Fibroblast of skin of scalp (primary cell): ENCODE measurements at places on chromosomes 4 and X.

DNA sequence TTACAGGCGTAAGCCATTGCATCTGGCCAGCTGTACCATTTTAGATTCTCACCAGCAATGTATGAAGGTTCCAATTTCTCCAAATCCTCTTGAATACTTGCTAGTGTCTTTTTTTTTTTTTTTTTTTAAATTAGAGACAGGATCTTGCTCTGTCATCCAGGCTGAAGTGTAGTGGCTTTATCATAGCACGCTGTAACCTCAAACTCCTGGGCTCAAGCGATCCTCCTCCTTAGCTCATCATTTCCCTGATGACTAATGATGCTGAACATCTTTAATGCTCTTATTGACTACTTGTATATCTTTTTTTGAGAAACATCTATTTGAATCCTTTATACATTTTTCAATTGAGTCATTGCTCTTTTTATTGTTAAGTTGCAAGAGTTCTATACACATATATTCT lies 40.3 kb downstream of the HDAC8 start:
- peak; percentile 24 for DNase-seq

- DNase-seq, result no peak
These were observed 102.4 kb downstream of the ADGRA3 start for GRCh38 chr4:22413471-22413870.

- peak; percentile 47 for DNase-seq
These were observed 5.7 kb downstream of the TCEANC start for GRCh38 chrX:13658602-13659001.

DNA sequence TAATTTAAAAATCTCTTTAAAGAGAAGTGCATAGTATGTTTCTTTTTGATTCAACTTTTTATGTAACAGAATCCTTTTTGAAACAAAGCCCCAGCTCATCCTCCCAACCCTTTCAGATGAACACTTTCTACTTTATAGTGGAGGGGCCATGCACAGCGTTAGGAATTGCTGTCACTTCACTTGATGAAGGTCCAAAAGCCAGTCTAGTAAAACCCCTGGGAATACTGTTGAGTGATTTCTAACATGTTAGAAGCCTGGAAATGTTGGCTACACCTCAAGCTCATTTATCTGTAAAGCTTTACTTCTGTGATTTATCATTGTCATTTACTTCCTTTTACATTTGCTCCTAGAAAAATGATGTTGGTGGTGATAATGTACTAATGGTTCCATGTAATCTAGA lies 1608.9 kb upstream of the TENM3 start:
- DNase-seq, result no peak

DNA sequence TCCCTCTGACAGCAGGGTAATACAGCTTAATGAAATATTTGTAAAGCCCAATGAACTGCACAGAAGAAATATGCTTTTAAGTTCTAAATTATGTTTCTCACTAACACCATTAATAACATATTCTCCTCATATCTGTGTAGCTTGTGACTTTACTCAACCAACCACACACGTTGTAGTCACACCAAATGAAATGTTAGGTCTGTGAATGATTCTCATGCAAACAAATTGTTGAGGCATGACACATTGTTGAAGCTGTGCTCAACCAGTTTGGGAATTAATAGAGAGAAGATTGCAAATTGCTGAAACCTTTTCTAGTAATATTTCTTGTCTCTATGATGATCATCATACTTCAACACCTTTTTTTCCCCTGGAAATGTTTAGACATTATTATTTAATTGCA lies 645.9 kb downstream of the PCDH7 start:
- DNase-seq, result peak; percentile 49

GRCh38 chrX:40151211-40152172 lies 53.7 kb upstream of the BCOR start:
- DNase-seq, result no peak

DNA sequence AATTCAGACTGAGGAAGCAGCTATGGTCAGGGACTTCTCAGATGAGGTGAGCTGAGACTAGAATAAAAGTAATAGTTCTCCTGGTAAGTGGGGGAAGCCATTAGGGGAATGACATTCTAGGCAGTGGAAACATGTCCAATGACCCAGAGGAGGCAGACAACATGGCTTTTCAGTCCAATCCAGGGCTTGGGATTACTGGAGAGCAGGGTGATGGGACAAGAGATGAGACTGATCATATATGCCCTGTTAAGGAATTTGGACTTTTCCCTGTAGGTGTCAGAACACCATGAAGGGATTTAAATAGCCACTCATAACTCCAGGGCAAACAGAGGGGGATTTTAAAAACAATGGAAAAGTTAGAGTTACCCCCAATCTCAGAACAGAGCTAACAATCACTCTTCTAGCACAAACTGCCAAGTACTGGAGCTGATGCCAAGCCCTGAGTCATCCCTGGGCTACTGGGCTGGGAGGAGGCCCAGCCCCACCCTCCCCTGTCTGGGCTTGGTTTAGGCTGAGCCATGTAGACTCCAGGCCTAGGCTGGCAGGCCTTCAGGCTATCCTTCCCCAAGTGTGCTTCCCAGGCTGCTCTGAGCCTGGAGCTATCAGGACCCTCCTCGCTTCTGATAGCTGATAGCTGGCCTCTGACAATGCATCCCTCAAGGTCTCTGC lies 22.7 kb upstream of the MSN start:
- DNase-seq, result peak; percentile 83

DNA sequence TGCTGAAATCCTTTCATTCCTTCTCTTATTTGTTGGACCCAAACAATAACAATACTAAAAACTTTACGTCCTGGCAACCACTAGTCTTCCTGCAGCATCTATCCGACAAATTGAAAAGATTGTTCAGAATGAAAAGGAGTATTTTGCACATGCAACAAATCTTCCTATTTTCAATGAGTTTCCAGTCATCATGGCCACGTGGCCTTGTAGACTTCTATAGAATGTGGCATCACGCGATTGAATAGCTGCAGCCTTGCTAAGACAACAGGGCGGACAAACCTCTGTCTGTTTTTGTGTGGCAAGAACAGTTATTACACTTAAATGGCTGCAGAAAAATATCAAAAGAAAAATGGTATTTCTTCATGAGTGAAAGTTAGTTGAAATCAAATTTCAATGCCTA lies 297.9 kb upstream of the LCORL start:
- DNase-seq, result no peak

- DNase-seq, result peak; percentile 29
These were observed 333.2 kb upstream of the MAD2L1 start for GRCh38 chr4:120399826-120400225.

DNA sequence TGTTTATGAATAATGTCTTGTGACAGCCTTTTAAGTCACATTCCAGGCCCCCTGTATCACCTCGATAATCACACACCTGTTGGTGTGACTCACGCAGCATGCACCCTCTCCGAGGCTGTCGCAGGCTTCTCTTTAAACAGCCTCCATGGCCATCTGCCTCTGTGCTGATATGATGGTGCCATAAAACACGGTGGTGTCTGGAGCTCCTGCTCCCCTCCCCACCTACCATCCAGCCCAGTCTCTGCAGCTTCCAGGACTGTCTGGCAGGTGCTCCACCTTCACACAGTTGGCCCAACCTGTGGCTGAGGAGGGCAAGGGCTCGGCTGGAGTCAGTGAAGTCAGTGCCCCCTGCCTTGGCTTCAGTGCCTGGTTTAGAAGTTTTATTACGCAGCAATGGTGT lies 173.8 kb upstream of the RPL34 start:
- DNase-seq, result no peak

GRCh38 chr4:38985410-38986100 lies 46.7 kb downstream of the TMEM156 start:
- DNase-seq, result no peak

- DNase-seq, result peak; percentile 38
These were observed at the start of gene RBM47 for GRCh38 chr4:40629401-40630334. Gene RBM47, minus strand, starts transcription at chr4:40629864. Its CDS starts 190,971 bp downstream, at chr4:40438893.

GRCh38 chr4:107564326-107564725 lies 155.7 kb downstream of the PAPSS1 start:
- DNase-seq, result peak; percentile 28

GRCh38 chrX:51876441-51876840 lies 17.0 kb upstream of the MAGED1 start:
- DNase-seq, result peak; percentile 71

GRCh38 chr4:173370130-173370476 lies 651 bp upstream of the SAP30 start:
- DNase-seq, result no peak

DNA sequence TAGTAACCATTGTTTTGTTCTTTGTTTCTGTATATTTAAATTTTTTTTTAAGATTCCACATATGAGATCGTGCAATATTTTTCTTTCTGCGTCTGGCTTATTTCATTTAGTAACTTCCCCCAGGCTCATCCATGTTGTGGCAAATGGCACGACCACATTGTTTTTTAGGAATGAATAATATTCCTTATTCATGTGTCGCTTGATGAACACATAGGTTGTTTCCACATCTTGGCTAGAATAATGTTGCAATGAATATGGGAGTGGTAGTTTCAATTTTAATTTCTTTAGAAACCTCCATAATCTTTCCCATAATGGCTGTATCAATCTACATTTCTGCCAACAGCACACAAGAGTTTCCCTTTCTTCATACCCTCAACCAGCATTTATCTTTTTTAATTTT lies 166.8 kb upstream of the NR3C2 start:
- no peak for DNase-seq

DNA sequence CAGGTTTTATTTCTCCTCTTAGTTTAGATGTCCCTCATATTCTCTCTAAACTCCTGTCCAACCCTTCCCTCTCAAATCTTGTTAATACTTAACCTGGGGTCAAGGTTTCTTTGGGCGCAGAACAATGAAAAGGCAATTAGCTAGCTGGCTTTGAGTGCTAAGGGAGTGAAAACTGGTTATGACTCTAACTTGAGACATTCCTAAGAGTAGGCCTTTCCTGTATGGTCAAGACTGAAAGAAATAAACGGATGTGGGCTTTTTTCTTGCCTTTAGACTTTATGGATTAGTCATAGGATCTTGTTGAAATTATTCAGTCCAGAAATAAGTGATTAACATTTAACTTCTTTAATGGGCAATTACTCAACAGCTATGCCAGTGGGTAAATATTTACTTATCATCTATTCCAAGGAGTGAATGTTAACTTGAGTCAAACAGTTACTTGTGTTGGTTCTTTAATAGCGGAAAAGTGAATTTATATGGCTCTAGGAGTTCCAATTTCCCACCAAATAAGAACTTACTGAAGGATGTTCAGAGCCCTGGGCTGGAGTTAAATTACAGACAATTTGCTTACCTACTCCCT lies 141.7 kb upstream of the SCML1 start:
- peak; percentile 58 for DNase-seq

DNA sequence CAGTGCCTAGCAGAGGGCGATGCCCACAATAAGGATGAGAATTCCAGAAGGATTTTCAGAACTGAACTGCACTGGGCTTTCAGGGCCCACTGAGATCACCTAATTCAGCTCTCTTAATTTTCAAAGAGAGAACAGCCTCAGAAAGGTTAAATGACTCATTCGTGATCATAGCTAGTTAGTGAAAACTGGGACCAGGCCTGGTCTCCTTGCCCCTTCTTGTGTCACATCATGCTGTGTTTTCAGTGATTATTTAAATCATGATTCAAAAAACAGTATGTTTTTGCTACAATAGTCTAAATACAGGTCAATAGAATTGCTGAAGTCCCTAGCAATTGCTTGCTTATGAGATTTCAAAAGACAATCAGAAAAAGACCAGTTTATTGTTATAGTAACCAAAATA lies 136.4 kb upstream of the PLAC1 start:
- no peak for DNase-seq

GRCh38 chrX:70166601-70167590 lies 10.4 kb upstream of the DGAT2L6 start:
- DNase-seq, result peak; percentile 38

DNA sequence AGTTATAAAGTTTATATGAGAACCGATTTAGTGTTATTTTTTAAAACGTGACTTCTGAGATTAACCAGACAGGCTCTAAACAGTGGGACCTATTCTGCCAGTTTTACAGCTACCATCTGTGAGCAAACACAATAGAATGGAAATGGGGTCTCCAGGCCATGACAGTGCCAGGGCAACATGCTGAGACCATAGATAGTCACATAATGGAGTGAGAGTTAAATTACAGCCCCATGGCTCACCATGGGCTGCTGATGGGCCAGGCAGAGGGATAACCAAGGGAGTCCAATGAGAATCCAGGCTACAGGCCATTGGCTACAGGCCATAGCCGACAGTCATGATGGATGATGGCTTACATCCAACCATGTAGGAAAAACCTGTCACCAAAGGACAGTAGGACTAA lies 183.5 kb upstream of the NDP start:
- no peak for DNase-seq

GRCh38 chr4:145279122-145279960 lies 99.0 kb upstream of the OTUD4 start:
- DNase-seq, result peak; percentile 88

DNA sequence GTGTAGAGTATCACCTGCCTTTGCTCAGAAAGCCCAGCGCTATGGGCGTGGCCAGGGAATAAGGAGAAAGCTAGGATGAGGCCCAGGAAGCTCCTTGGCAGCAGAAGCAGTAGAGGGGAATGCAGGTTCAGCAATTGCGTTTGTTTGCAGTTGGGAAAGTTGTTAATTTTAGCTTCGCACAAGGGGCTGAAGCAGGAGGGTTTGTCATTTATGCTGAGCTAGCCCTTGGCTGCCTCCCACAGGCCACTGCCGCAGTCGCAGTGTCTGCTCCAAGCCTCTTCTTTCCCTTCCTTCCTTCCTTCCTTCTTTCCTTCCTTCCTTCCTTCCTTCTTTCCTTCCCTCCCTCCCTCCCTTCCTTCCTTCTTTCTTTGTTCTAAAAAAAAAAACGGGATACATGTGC lies 21.5 kb downstream of the FRMPD3 start:
- DNase-seq, result no peak

DNA sequence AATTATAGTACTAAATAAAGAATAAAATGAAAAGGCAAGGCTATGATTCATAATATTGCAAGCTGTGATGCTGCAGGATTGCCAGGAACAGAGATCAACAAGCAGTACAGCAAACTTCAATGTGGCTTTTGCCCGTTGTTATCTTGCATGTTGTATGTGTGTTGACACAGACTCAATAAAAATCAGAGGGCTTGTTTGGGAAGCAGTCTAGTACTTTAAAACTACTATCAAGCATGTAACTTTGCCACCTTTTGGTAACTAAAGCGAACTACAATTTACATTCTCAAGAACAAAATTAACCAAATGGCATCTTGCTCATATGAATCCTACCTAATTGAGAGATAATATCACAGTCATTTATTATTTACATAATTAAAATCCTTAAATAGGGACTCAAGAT lies 79.8 kb upstream of the GPM6A start:
- peak; percentile 12 for DNase-seq

GRCh38 chrX:21155916-21156315 lies 218.3 kb upstream of the CNKSR2 start:
- no peak for DNase-seq

- no peak for DNase-seq
These were observed 5.8 kb downstream of the CNKSR2 start for GRCh38 chrX:21379991-21380390.

DNA sequence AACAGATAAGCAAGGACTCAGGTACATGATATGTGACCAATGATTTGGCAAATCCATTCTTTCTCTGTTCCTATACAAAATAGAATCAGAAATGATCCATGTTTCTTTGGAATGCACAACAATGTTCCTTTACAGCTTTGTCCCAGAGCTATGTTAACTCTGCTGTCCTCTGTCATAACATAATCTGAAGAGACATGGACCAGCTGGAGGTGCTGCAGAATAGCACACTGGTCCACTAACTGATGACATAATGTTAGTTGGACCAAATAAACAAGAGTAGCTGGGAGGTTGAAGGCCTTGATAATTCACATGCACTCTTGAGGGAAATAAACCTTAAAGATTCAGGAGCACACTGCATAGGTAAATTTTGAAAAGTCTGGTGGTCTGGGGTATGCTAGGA lies 23.0 kb upstream of the DHX15 start:
- no peak for DNase-seq
